ENCODE measurements at places on chromosomes 7 and 10. TPM values are rescaled to one million over a fixed set of nuclear protein-coding genes. Genes with fewer than 3 reads are reported as not detected.

- no peak for DNase-seq
Observed at GRCh38 chr7:134847851-134848588, 68.6 kb downstream of the CALD1 start.

- DNase-seq: no peak
Observed at GRCh38 chr10:24935504-24936292, 16.7 kb downstream of the PRTFDC1 start.

UNC5B gene
- total RNA-seq: 57.9 TPM

- DNase-seq: no peak
Observed at GRCh38 chr7:99505324-99505662, 831 bp downstream of the ZKSCAN5 start.

PKD2L1 gene
- total RNA-seq: not detected

- no peak for DNase-seq
Observed at GRCh38 chr10:44689368-44689767, 221.8 kb upstream of the TMEM72 start.

AEBP1 gene
- total RNA-seq: 242 TPM

DNA sequence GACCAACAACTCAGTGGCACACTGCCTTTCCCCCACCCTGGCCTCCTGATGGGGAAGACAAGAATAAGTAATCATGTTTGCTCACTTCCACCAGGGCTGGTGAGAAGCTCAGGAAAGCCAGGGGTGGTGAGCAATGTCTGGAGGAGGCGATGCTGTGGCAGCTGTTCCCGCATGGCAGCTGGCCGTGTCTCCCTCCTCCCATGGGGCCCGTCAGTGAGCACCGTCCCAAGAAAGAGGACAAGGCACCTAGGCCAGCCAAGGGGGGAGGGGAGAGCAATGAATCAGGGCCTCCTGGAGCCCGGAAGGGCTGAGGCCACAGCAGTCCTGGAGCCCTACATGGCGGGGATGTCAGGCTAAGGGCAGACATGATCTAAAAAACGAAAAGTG lies 69.2 kb upstream of the INSIG1 start:
- DNase-seq: no peak

DNA sequence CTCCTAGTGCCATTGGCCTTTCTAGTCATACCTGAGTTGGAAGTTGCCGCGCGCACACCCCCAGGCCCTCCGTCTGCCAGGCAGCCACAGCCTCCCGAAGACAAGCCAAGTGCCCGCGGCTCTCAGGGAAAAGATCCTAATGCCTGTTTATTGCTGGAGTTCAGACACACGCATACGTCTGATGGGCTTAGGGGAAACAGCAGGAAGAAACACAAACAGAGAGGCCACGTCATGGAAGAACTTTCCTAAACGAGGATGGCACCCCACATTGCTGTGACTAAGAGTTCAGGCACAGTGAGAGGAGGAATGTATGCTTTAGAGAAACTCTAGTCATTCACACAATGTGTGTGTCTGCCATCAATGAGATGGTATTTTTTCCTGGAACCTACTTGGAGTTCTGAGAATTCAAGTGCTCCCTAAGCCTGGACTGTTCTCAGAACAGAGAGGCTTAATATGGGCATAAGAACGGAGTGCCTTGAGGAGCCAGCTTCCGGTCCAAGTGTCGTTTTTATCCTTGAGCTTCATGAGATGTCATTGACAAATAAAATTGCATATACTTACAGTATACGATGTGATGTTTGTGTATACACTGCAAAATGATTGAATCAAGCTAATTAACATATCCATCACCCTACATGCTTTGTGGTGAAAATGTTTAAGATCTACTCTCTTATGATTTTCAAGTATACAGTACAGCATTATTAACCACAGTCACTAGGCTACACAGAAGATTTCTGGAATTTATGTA lies 11.6 kb upstream of the RBP3 start:
- peak; percentile 54 for DNase-seq

DNA sequence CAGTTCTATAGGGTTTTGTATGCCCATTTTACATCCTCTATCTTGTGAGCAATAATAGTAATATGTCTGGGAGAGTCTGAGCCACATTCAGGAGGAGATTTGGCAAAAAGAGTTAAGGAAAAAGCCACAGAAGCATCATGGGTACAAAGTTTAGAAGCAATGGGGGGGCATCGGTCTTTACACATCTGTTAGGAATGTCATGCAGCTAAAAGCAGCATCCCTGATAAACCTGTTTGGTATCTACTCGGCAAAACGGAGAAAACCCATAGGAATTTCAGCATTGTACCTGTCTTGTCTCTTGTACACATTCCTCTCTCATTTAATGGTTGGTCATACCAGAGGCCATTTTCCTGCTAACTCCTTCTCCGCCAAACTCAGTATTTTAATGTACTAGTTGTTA lies 12.5 kb upstream of the HERPUD2 start:
- no peak for DNase-seq

PTPN20 gene
- total RNA-seq: not detected

GRCh38 chr10:62264702-62265436 lies 3.8 kb downstream of the RTKN2 start:
- no peak for DNase-seq

ACSM6 gene
- total RNA-seq: not detected

- DNase-seq: no peak
Observed at GRCh38 chr7:104548861-104549260, 220.5 kb downstream of the LHFPL3 start.

- no peak for DNase-seq
Observed at GRCh38 chr10:123930340-123931001, 38.9 kb upstream of the CPXM2 start.

OR2A1 gene
- not detected for total RNA-seq

- DNase-seq: no peak
Observed at GRCh38 chr10:52284416-52285013, 29.6 kb upstream of the DKK1 start.

- no peak for DNase-seq
Observed at GRCh38 chr7:20312562-20312961, 18.1 kb upstream of the ITGB8 start.

SPRN gene
- total RNA-seq: 2.4 TPM

- no peak for DNase-seq
Observed at GRCh38 chr10:74624501-74624900, 201.9 kb upstream of the KAT6B start.

GRCh38 chr10:130541090-130541489 lies 404.9 kb downstream of the GLRX3 start:
- DNase-seq: no peak

GDF2 gene
- not detected for total RNA-seq

GRCh38 chr10:58667658-58668310 lies 155.1 kb downstream of the BICC1 start:
- DNase-seq: no peak

DNA sequence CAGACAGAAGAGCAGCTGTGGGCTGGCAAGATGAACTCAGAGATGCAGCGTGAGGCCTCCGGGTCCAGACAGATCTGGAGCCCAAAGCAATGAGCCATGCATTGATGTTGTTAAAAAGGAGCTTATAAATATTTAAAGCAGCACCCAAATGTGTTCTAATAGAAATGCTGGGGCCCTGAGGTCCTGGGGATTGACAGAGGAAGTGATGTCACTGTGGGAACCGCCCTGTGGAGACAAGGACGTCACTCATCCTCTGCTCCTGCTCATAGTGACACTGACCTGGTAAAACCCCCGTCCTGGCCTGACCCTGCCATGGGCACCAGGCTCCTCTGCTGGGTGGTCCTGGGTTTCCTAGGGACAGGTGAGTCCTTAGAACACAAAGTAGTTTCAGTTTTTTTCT lies 197.0 kb upstream of the PRSS58 start:
- no peak for DNase-seq

SP4 gene
- total RNA-seq: 4.4 TPM

- no peak for DNase-seq
Observed at GRCh38 chr10:7265396-7266123, 145.3 kb downstream of the SFMBT2 start.

EPO gene
- total RNA-seq: not detected

KIF11 gene
- 6.6 TPM for total RNA-seq

CACUL1 gene
- 36.5 TPM for total RNA-seq

- DNase-seq: no peak
Observed at GRCh38 chr10:132743925-132744490, 41.9 kb downstream of the NKX6-2 start.

DNA sequence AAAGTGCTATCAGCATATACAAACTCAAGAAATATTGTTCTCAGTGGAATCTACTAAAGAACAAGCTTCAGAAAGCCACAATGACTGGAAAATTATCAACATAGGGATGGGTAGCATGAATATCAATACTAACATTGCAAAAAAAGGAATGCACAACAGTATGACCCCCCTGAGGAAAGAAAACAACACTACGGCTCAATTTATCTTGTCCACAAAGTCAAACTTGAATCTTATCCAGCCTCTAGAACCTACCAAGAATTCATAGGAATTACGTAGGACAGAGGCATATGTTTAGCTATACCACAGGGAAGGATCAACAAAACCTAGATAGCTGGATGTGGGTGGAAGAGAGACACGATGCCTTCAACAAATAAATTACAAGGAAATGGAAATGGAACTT lies 54.6 kb downstream of the AGMO start:
- DNase-seq: no peak

INMT gene
- total RNA-seq: 70.1 TPM

DNA sequence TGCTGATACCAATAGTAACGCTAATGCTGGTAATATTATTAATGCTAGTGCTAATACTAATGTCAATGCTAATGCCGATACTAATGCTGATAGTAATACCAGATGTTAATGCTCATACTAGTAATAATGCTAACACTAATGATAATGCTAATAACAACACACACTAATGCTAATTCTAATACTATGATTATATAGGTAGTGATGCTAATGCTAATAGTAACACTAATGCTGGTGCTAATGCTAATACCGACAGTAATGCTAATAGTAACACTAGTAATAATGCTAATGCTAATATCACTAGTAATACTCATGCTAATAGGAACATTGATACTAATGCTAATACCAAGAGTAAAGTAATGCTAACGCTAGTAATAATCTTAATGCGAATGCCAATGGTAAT lies 406.4 kb upstream of the RNF32 start:
- no peak for DNase-seq

GRCh38 chr7:22156205-22156604 lies 200.7 kb downstream of the RAPGEF5 start:
- no peak for DNase-seq

DNA sequence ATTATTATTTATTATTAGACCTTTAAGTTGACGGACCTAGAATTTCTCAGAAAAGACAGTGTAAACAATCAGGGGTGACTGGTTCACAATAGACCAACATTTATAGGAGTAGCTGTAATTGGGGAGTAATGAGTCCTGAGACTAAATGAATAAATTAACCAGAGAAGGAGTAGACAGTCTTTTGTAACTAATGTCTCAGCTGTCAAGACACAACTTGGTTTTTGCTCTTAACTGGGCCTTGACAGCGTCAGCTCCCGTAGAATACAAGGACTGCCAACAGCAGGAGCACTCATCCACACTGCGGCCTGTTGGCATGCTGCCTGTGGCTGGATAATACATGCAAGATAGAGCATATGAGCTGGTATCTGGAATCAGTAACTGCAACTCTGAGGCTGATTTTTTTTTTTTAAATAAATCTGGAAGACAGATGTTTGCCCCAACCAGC lies 123.9 kb downstream of the CACNA2D1 start:
- no peak for DNase-seq

- DNase-seq: no peak
Observed at GRCh38 chr7:8200316-8200715, 61.7 kb downstream of the ICA1 start.

GRCh38 chr7:129225206-129225930 lies 538 bp downstream of the AHCYL2 start:
- peak; percentile 92 for DNase-seq

DNA sequence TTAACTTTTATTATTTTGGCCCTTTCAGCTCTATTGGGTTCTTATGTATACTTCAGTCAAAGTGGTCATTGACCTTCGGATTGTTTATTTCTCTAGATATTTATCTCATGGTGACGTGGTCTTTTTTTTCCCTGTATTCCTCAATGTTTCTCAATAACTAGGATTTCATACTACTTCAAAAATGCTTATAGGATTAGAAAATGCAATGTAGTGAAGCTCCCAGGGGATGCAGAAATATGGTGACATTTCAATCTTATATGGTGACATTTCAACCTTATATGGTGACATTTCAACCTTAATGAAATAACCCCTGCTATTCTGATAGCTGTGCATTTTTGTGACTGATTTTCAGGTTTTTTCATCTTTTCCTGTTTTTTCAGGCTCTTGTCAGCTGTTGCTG lies 51.4 kb downstream of the CHRM2 start:
- no peak for DNase-seq

DNA sequence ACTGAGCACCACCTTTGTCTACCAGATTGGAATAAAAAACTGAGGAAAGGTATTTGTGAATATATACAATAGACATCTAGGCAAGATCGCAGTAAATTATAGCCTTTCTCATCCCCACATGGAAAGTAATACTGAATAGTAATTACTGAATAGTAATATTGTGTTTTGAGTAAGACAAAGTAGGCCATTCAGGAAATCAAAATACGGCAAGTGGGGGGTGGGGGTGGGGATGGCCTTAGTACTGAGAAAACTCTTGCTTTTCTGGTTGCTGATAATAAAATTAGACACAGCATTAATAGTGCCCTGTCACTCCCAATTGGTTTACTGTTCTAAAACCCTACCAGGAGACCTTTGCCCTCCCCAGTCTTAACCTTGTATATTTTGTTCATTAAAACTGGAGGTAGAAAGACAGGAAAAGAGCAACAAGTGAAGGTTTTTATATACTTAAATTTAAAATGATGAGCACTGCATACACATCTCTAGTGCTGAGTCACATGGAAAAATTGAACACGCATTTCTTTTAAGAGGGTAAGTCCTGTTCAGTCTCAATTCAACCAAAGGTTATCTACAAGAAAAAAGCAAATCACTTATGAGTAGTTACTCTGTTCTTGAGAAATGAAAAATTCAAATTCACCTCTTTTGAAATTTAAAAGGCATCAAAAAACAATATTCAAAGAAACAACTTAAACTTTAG lies 65.6 kb downstream of the IGF2BP3 start:
- DNase-seq: no peak

DNA sequence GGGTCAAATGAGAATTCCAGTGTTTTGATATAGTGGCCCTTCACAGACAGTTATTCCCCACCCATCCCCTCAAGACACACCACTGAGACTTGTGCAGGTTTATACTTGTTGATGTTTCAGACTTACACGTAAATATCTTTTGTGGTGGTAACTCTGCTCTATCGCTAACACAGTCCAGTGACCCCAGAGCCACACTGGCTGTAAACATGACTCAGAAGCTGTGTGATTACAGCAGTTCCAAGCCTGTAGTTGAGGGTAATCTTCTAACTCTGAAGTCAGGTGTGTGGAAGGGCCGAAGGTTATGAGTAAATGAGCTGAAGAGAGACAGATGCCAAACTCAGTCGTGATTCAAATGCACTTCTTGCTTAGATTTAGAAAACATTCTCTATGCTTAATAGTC lies 19.4 kb downstream of the NOBOX start:
- no peak for DNase-seq
